ENCODE measurements at places on chromosomes 3 and 15.

- no peak for DNase-seq
These were observed 80.4 kb downstream of the CHRD start for GRCh38 chr3:184460276-184460675.

DNA sequence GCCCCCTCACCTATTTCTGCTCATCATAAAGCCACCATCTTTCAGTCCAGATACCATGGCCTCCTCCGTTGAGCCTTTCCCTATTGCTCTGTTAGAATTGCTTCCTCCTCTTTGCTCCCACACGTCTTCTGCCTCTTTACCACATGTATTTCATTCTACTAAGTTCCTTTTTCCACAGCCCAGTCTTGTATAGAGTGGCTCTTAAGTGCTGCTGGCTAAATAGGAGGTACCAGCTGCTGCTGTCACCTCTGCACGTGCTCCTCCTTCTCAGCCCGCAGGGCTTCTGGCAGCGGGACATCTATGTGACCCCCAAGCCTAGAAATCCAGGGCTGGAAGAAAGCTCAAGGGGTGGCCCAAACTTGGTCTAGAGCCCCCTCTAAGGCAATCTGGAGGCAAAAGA is 38.8 kb upstream of the PLXND1 start:
- no peak for DNase-seq

DNA sequence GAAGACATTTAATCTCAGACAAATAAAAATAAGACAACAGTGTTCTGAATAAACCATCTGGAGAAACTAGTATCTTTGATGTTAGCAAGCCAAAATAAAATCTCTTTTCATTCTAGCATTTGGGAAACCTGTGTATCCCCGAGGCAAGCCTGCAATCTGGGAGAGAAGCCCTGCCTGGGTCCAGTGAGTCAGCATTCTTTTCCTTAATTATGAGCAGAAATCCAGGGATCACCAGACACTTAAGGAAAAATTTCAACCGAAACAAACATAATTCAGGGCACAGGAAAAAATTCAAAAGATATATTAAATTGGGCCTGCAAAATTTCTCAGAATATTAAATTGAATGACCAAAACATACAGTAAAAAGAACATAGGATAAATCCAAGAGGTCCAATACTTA is 4.2 kb downstream of the NCBP2 start:
- DNase-seq, result no peak

DNA sequence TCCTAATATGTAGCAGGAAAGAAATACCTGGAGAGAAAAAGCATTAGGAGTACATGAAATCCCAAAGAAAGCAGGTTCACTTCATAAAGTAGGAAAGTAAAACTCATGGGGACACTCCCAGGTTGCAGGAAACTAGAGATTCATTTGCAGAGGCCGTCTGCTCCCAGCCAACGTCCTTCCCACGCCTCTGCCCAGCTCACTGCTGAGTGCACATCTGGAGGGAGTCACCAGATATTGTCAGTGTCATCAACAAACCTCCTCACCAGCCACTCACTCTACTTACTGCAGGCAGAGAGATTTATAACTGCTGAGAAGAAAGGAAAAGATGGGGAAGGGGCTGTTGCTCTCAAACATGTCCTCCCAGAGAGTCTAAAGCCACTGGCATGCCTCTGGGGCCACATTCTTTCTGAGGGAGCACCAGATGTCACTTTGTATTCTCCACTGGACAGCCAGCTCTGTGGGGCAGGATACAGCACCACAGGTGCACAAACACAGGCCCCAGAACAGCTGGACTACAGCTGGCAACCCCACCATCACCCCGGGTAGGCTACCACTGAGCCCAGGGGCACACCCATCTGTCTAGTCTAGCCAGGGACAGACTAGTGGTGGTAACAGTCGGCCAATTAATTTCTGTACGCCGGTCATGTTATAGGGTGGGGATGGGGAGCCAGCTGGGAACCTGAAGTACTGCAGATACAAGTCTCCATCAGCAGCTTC is 64.5 kb downstream of the NPTN start:
- DNase-seq, result no peak

- no peak for DNase-seq
These were observed 4.0 kb upstream of the CFAP100 start for GRCh38 chr3:126390751-126391150.
